ENCODE measurements at places on chromosomes 2 and 18. TPM values are rescaled to one million over a fixed set of nuclear protein-coding genes. Genes with fewer than 3 reads are reported as not detected.

Gene IRS1
- total RNA-seq, result 7.3 TPM

Gene CIB4
- total RNA-seq, result not detected

Gene CABYR
- total RNA-seq, result 0.51 TPM

Gene LOXHD1
- total RNA-seq, result not detected

Gene RAX
- total RNA-seq, result not detected

Gene ELOA2
- not detected for total RNA-seq

Gene IL18R1
- 0.36 TPM for total RNA-seq

Gene GPR39
- total RNA-seq, result not detected

Gene NEU4
- 8.6 TPM for total RNA-seq

Gene GAREM1
- total RNA-seq, result 13.4 TPM

Gene PAX8
- 1.9 TPM for total RNA-seq

Gene TMEM247
- not detected for total RNA-seq

Gene TRPM8
- not detected for total RNA-seq

Gene TWIST2
- 9.3 TPM for total RNA-seq

Gene RTP5
- not detected for total RNA-seq

Gene FAM161A
- total RNA-seq, result 1.9 TPM

Gene STPG4
- total RNA-seq, result not detected

All from gastrocnemius medialis (tissue), 4 donors.